Activated T-cell treated with anti-CD3 and anti-CD28 coated beads for 1 hour (primary cell): ENCODE measurements at places on chromosomes 13 and 19.

DNA sequence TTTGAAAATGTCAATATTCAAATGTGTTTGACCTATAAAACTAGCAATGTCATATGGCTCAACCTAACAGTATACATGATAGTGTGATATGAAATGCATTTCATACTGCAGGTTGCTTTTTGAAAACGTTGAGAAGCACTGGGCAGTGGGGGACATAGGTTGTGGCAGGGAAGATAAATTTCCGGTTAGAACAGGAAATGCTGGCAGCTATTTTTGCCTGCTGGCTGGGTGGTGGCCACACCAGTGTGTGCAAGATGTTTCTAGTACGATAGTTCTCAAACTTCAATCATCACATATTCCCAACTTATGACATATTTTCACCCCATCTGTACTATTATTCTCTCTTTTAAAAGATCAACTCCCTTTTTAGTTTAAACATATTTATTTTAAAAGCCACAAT is 17.2 kb downstream of the FXYD5 start:
- DNase-seq = no peak

DNA sequence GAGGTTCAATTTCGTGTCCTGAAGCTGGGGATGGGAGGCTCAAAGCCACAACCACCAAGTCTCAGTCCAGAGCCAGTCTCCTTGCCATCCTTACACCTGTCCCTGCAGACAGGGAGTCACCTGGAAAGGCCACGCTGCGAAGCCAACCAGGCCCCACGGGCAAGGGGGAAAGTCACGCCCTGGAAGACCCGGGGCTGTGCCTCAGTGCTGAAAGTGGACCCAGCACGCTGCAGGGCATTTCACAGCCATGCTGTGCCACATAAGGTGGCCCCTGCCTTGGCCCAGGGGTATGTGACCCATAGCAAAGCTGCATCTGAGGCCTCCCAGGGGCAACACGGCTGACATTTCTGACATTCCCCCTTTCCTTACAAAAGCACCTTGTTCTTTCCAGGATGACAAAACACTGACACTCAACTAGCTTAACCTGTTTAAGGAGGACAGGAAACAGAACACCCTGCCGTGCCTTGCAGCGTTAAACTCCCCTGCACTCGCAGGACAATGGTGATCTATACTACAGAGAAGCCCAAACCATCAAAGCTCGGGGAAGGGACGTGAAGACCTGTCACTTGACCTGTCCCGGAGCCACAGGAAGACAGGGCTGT is 14.8 kb downstream of the CHERP start:
- DNase-seq = no peak

DNA sequence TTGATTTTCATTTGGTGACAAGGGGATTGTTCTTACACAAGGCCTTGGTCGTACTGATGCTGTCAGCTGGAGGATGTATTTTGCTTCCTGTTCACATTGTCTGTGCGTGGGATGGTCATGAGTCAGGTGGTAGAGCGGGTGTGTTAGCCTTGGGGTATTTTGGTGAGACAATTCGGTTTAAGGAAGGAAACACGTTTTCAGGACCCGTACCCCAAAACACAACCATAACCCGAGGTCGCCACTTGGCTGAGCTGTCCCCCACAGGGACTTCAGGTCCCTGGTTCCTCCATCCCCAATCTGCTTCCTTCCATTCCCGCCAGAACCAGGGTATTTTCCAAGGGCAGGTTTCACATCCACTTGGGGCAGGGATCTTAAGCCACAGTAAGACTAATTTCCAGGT is 15.0 kb downstream of the MYO9B start:
- no peak for DNase-seq

DNA sequence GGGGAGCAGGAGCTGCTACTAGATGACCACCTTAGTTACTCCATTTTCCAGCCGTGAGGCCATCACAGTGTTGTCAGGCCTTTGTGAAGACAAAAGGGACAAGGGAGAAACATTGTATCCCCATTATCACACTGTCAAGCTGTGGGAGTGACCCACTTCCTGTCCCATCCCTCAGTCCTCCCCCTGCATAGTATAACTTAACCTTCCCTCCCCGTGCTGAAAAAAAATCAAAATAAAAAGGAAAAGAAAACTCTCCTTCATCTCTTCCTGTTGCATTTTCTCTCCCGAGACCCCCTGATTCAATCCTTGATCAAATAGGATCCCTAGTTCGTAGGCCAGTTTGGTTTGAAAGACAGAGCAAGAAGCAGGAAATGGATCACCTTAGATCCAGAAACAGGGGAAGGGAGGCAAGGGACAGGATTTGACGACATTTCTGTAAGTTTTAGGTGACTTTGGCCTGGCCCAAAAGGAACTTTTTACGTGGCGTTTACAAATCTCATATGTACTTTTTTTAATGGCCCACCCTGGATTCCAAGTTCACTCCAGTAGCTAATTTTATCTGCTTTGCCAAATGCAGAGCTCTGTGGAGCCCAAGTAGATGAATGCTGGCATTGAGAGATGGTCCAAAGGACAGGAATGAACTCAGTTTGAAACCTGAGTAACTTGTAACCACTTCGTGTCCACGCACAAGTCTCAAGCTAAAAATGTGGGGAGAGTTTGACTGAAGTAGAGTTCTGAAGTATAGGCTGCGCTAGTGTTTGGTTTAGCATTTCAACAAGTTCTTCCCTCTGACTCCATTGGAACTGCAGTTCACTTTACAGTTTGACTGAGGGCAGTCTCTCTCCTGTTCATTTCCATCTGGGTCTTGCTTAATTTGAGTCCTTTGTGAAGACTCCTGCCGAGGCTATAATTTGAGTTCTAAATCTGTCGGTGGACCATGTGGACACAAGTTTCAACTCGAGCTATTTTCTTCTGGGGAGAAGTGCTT is 16.6 kb upstream of the GATAD2A start:
- DNase-seq = no peak

- DNase-seq = no peak
These were observed 14.4 kb upstream of the NPAS1 start for GRCh38 chr19:47005164-47005641.

GRCh38 chr19:13302526-13303270 is 152.5 kb downstream of the IER2 start:
- no peak for DNase-seq

DNA sequence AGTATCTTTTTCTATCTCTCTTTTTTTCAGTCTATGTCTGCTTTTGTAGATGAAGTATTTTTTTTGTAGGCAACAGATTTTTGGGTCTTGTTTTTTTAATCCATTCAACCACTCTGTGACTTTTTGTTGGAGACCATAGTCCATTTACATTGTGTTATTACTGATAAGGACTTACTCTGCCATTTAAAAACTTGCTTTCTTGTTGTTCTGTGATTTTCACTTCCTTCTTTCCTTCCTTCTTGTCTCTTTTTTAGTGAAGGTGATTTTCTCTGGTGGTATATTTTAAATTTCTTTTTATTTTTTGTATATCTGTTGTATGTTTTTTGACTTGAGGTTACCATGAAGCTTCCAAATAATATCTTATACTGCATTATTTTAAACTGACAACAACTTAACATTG is 79.5 kb downstream of the COG6 start:
- DNase-seq = no peak

DNA sequence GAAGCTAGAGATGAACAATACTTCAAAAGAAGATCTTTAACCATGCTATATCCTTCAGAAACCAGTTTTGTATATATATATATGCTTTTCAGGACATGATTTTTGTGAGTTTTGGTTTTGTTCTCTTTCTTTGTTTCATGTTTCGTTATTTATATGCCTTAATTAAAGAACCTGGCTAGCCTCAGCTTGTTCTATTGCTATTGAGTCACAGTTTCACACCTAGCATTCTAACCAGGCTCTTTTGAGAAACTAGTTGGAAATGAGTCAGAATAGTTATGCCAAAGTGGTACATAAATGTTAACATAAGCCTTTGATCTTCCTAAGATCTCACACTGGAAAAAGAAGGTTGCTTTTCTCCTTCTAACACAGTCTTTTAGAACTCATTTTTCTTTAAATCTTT is 1925.2 kb downstream of the OLFM4 start:
- no peak for DNase-seq

- no peak for DNase-seq
These were observed 9.6 kb downstream of the ZNF426 start for GRCh38 chr19:9528757-9529336.

GRCh38 chr13:94479616-94480015 is at the start of gene DCT:
TSS of gene DCT (minus strand) at chr13:94479682. CDS start at chr13:94479255, 427 bp downstream.
- no peak for DNase-seq

GRCh38 chr13:45046445-45046844 is 57.1 kb downstream of the GPALPP1 start:
- DNase-seq = no peak

DNA sequence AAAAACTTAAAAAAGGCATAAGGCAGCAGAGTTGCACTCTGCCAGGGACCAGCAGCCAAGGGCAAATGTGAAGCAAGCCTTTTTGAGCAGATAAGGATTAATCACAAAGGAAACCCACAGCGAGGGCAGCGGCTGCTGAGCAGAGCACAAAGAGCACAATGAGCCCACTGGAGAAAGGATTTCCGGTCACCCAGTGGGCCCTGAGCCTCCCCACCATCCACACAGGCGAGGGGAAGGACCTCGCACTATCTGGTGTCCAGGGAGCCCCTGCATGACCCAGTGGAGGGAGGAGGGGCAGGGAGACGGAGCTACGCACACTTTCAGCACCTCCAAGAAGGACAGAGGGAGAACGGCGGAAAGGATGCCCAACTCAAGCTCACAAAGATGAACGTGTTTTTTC is 40.0 kb downstream of the COL4A1 start:
- no peak for DNase-seq

- no peak for DNase-seq
These were observed 2.9 kb downstream of the LAMP1 start for GRCh38 chr13:113299951-113300350.

DNA sequence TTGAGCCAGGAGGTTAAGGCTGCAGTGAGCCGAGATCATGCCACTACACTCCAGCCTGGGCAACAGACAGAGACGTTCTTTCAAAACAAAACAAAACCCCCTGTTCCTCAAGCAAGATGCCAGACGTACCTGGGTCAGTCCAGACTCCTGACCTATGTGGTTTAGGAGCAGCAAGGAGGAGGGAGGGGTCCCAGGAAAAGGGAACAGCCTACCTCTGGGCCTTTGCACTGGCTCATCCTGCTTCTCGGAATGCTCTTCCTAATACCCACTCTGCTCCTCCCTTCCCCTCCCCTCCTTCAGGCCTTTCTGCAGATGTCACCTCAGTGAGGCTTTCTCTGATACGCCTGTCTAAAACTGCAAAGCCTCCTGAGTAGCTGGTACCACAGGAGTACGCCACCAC is 9.5 kb downstream of the RINL start:
- no peak for DNase-seq

DNA sequence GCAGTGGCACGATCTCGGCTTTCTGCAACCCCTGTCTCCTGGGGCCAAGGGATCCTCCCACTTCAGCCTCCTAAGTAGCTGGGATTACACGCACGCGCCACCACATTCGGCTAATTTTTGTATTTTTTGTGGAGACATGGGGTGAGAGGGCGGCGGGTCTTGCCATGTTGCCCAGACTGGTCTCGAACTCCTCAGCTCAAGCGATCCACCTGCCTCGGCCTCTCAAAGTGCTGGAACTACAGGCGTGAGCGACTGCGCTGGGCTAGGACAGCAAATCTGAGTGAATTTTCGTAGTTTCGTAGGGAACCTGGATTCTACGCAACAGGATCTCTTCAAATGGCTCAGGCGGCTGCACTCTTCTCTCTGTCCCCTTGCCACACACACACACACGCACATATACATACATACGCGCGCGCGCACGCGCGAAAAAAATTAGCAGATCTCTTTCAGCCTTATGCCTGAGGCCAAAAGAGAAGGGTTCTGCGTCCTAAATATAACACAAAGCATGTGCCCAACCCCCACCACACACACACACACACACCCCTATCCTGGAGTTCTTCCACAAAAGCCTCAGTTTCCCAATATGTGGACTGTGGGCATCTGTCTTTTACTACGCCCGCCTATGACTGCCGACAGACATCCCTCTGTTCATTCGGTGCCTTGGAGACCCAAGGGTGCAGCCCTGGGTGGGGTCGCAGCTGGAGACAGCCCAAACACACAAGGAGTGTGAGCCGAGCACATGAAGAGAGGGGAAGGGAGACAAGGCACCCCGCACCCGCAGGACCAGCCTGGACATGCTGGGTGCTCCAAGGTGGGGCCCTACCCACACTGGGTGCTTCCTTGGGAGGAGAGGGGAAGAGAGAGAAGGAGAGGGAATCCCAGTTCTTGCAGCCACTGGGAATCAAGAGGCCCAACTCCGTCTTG is 616 bp downstream of the PINLYP start:
- no peak for DNase-seq

DNA sequence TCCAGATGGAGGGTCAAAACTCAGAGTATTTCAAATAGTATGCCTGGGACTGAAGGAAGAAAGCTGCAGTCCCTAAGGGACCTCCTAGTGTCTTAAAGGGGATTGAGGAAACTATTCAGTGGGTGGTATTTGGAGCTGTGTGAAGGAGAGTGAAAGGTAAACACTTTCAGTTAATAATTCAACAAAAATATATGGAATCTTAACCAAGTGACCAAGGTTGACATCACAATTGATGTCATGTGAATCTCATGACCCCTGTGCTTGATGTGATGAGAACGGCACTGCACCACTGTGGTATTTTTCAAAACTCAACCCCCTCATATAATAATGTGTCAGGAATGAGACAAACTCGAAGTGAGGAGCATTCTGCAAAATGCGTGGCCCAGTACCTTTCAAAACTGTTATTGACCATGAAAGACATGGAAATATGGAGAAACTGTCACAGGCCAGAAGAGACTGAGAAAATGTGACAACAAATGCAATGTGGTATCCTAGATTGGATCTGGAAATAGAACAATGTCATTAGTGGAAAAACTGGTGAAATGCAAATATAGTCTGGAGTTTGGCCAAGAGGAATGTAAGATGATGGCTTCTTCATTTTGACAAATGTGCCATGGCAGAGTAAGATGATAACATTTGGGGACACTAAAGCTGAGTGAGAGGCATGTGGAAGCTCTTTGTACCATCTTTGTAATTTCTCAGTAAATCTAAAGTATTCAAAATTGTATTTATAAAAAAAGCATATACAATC is 553.9 kb downstream of the RFC3 start:
- no peak for DNase-seq

- DNase-seq = no peak
These were observed 174.1 kb downstream of the FGF14 start for GRCh38 chr13:102227741-102228140.

- DNase-seq = no peak
These were observed 4.2 kb downstream of the PGPEP1 start for GRCh38 chr19:18344582-18344950.

GRCh38 chr19:50181121-50181520 is 18.0 kb upstream of the IZUMO2 start:
- no peak for DNase-seq

DNA sequence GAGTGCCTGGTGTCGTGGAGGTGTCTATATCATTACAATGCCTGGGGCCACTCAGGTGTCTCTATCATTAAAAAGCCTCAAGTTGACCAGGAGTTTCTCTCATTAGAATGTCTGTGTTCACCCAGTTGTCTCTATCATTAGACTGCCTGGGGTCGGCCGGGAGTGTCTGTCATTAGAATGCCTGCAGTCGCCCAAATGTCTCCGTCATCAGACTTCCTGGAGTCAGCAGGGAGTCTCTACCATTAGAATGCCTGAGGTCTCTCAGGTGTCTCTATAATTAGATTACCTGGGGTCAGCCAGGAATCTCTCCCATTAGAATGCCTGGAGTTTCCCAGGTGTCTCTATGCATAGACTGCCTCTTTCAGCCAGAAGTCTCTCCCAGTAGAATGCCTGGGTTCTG is 1477.6 kb downstream of the UQCRFS1 start:
- DNase-seq = no peak

GRCh38 chr19:29311191-29311790 is 98.3 kb upstream of the UQCRFS1 start:
- no peak for DNase-seq

- no peak for DNase-seq
These were observed 157.9 kb downstream of the COL4A1 start for GRCh38 chr13:110149036-110149435.
